ENCODE measurements at places on chromosomes 12 and 14.

DNA sequence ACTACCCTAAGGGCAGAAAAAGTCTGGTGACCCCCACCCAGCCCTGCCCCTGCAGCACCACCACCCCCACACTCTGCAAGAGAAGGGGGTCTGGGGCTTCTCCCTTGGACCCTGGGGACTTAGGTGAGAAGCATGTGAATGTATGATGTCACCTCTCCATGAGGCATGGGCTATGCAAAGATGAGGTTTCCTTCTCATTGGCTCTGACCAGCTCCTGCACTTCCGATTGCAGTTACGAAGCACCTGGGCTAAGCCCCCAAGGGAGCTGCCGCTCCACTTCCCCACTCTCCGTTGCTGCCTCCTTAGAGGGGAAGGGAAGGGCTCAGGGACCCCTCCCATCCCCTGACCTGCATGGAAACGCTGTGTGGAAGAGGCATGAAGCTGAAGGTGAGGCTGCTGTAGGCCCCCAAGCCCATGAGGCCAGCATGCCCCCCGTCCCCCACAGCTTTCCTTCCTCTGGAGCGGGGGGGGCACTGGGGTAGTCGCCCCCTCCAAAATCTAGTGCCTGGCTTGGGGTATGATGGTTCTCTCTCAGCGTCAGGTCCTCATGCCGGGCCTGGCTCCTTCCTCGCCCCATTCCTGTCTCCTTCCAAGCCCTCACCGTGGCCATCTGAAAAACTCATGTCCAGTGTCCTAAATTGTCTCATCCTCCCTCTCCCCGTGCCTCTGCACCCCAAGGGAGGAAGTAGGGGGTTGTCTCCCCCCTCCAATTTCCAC lies 5.5 kb upstream of the DDX23 start:
- DNase-seq = no peak

GRCh38 chr12:95583933-95584332 lies 32.7 kb upstream of the USP44 start:
- no peak for DNase-seq

DNA sequence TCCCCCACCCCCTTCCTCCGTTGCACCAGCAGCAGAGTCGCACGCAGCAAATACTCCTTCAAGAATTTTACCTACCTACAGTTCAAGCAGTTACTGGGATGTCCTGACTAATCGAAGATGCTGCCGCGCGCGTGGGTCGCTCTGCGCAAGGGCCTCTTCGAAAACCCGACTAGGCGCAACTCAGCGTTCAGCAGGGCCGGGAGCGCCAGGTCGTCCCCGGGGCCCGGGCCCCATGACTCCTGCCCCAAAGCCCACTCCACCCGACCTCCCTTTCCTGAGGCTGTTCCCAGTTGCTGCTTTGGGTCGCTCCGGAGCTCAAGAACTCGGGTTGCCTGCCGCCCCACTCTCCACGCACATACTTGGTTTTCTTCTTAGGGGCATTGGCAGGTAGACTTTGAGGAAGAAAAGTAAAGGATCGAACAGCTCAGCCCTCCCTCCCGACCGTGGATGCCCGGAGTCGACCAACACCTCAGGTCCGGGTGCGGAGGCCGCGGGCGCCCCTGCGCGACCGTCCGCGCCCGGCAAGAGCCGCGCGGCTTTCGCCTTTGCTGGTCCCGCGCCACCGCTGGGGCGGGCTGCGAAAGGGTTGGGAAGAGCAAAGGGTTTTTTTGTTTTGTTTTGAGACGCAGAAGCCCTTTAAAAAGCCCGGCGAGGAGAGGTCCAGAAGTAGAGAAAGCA lies 1.9 kb downstream of the BMP4 start:
- DNase-seq = no peak

DNA sequence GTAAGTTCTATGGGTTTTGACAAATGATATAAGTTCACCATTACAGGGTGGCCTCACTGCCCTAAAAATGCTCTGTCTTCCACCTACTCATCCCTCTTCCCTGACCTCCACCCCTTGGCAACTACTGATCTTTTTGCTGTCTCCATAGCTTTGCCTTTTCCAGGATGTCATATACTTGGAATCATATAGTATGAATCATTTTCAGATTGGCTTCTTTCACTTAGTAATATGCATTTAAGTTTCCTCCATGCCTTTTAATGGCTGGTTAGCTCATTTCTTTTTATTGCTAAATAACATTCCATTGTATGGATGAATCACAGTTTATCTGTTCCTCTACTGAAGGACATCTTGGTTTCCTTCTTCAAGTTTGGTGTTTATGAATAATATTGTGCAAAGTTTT lies 14.0 kb upstream of the PEX5 start:
- no peak for DNase-seq

GRCh38 chr12:59004456-59004855 lies 84.2 kb upstream of the LRIG3 start:
- DNase-seq = no peak

- no peak for DNase-seq
Measured at GRCh38 chr12:99522456-99522855, 125.1 kb upstream of the GARIN6 start.

GRCh38 chr12:28583701-28584261 lies 393.5 kb downstream of the CCDC91 start:
- no peak for DNase-seq

- no peak for DNase-seq
Measured at GRCh38 chr12:18421867-18422266, 160.5 kb downstream of the PIK3C2G start.

- DNase-seq = no peak
Measured at GRCh38 chr14:96594961-96595360, 92.8 kb downstream of the PAPOLA start.

DNA sequence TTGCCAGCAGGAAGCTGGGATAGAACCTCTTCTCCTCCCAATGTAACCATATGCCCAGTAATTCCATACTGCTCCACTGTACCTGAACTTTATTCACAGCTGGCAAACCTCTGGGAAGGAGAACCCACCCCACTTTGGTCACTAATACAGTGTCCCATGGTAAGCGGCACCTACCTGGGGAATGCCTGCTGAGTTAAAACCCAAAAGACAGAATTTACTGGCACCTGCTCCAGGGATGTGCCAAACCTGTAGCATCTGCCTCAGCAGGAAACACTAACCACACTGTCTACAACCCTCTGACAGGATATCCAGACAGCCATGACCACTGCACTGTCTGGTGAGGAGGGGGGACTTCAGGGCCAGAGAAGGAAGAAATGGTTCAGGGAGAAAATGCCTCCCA lies 26.6 kb downstream of the DDX24 start:
- no peak for DNase-seq

GRCh38 chr12:57632073-57632957 lies 686 bp downstream of the B4GALNT1 start:
- DNase-seq = no peak

Data from stimulated activated CD4-positive, alpha-beta T cell treated with anti-CD3 and anti-CD28 coated beads, Interleukin-15, amount 100 ng/mL, for 1 hour (primary cell).